ENCODE measurements at places on chromosomes 4 and X. TPM values are rescaled to one million over a fixed set of nuclear protein-coding genes. Genes with fewer than 3 reads are reported as not detected.

- peaks cover 5% of the 10 kb centered on the region for H3K4me1 ChIP-seq
- peak; percentile 41 for DNase-seq
- H3K4me3 ChIP-seq: no peak overlapping the region
- H3K27ac ChIP-seq: no peak overlapping the region
Observed at GRCh38 chrX:128816919-128817318, 706.4 kb downstream of the SMARCA1 start.

- no peaks in the 10 kb centered on the region for H3K27me3 ChIP-seq
- H3K36me3 ChIP-seq: peaks cover 12% of the 10 kb centered on the region
- H3K4me1 ChIP-seq: no peaks in the 10 kb centered on the region
- DNase-seq: no peak
- no peak overlapping the region for H3K4me3 ChIP-seq
Observed at GRCh38 chr4:113294908-113295307, 245.5 kb downstream of the ANK2 start.

DNA sequence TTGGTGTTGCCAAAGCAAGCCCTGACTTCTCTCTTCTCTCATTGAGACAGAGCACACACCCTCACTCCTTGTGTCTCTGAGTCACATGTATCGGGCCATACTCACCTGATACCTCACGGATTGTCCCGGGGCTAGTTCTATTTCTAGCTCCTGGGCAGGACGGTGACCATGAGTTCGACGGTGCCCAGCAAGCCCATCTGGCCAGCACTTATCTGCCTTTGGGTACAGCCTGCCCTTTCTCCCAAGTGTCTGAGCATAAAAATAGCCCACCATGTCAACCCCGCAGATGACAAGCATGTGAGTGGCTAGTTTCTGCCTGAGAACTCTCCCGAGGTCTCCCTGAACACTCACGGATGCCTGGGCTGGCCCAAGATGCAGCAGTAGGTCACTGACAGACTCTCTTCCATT, 158.5 kb downstream of the DHRSX start:
- H3K4me1 ChIP-seq: peaks cover 12% of the 10 kb centered on the region
- H3K27ac ChIP-seq: peak overlapping the region; percentile 94

- no peaks in the 10 kb centered on the region for H3K36me3 ChIP-seq
- H3K4me3 ChIP-seq: no peak overlapping the region
- no peaks in the 10 kb centered on the region for H3K27me3 ChIP-seq
Observed at GRCh38 chr4:101291198-101291597, 56.1 kb downstream of the PPP3CA start.

- H3K4me1 ChIP-seq: peaks cover 13% of the 10 kb centered on the region
- H3K27me3 ChIP-seq: no peaks in the 10 kb centered on the region
- no peak for DNase-seq
- H3K27ac ChIP-seq: no peak overlapping the region
- H3K4me3 ChIP-seq: no peak overlapping the region
Observed at GRCh38 chr4:11614426-11614825, 185.7 kb upstream of the HS3ST1 start.

- H3K27me3 ChIP-seq: no peaks in the 10 kb centered on the region
- no peaks in the 10 kb centered on the region for H3K4me1 ChIP-seq
- no peak overlapping the region for H3K27ac ChIP-seq
- no peak overlapping the region for H3K4me3 ChIP-seq
- H3K36me3 ChIP-seq: no peaks in the 10 kb centered on the region
- DNase-seq: no peak
Observed at GRCh38 chrX:71664889-71665491, 2.4 kb upstream of the LOC101059915 start.

DNA sequence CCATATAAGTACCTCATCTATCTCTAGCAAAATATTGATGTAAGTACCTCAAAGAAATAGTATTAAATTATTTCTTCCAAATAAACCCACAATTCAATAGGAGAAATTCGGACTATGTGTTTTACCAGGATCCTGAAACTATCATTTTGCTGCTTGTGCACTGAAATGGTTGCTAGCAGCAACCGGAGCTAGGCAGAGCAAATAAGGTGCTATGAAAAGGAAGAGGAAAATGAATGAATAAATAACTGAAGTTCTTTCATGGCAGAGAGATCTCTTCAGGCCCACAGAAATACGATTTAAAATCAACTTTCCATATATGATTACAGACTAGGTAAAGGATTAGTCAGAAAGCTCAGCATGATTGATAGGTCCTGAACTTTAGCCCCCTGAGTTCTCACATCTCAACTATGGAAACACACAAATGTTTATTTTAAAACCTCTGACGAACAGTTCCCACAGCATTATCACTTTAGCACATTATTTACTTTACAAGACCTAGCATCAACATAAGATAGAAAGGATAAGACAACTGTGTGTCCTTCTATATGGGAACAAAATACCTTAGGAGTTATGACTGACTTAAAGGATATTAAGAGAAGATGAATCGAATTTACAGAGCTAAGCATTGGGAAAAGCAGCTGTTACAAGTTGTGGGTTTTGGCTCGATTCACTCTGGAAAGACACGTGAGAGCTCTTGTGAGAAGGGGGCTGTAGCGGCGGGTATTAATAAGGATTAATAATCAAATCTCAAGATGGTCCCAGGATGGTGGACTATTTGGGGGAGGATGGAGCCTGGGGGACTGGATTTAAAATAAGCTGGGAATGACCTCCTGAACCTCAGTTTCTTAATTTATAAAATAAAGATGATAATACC, 104.3 kb downstream of the CORIN start:
- H3K4me1 ChIP-seq: peaks cover 51% of the 10 kb centered on the region
- H3K4me3 ChIP-seq: no peak overlapping the region
- no peaks in the 10 kb centered on the region for H3K36me3 ChIP-seq
- no peaks in the 10 kb centered on the region for H3K27me3 ChIP-seq

GRCh38 chrX:39946822-39947221, 150.9 kb downstream of the BCOR start:
- no peaks in the 10 kb centered on the region for H3K36me3 ChIP-seq
- peaks cover 8% of the 10 kb centered on the region for H3K4me1 ChIP-seq

- DNase-seq: no peak
- no peaks in the 10 kb centered on the region for H3K4me1 ChIP-seq
- H3K4me3 ChIP-seq: no peak overlapping the region
Observed at GRCh38 chr4:110799211-110799610, 176.3 kb upstream of the PITX2 start.

DNA sequence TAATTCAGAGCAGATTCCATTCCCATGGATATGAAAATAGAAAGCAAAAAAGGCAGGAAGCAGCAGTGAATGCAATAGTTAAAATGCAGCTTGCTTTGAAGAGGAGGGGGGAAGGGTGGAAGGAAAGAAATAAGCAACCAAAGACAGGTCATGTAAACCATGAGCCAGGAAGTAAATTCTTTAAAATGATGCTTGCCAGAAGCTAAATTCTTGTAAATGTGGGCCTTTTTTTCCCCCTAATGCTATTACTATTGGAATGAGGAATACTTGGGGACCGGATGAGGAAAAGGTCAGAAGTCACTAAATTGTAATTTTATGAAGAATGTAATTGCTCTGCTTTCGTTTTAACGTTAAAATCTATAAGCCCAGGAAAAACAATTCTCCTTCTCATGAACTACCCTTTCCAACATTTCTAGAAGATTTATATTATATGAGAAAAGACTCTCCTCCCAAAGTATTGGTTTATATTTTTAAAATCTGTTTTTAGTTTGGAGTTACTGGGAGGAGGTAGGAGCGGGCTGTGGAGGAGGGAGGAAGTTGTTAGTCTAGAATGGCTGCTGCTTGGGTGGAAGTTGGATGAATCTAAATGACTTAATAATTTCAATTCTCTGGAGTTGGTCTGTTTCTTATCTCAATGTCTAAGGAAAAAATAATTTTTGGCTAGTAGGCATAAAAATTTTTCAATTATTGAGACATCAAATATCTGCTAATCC, 77.6 kb upstream of the PCDH18 start:
- no peak for DNase-seq
- no peak overlapping the region for H3K27ac ChIP-seq
- no peak overlapping the region for H3K4me3 ChIP-seq
- no peaks in the 10 kb centered on the region for H3K27me3 ChIP-seq

GRCh38 chr4:141871086-141871770, 234.8 kb downstream of the IL15 start:
- peaks cover 25% of the 10 kb centered on the region for H3K4me1 ChIP-seq
- no peak overlapping the region for H3K27ac ChIP-seq
- no peak for DNase-seq
- H3K27me3 ChIP-seq: no peaks in the 10 kb centered on the region
- H3K36me3 ChIP-seq: no peaks in the 10 kb centered on the region

GRCh38 chrX:97685753-97686152, 802.0 kb downstream of the RPA4 start:
- H3K4me1 ChIP-seq: no peaks in the 10 kb centered on the region
- no peak overlapping the region for H3K27ac ChIP-seq
- no peak overlapping the region for H3K4me3 ChIP-seq
- peak; percentile 59 for DNase-seq
- no peaks in the 10 kb centered on the region for H3K27me3 ChIP-seq
- no peaks in the 10 kb centered on the region for H3K36me3 ChIP-seq

DNA sequence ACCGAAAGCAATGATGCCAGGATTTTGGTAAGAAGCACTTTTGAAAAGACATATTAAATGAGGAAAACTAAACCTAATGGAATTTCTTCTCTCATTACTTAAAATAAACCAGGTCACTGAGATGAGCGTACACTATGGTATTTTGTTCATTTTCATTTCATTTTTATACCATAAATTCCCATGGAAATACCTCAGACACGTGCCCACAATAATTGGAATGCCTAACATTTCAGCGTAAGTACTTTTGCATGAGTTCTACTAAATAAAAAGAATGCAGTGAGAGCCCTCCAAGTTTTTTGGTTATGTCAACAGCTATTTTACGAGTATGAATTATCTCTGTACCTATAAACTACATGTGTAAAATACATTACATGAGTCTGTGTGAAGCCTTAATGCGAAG, 3.2 kb downstream of the CAMK2D start:
- H3K4me3 ChIP-seq: peak overlapping the region; percentile 77
- H3K27ac ChIP-seq: no peak overlapping the region
- H3K36me3 ChIP-seq: no peaks in the 10 kb centered on the region

Gene MGARP
- polyA plus RNA-seq: 4.4 TPM

Gene MAGIX
- polyA plus RNA-seq: 10.0 TPM

Gene FGFBP2
- polyA plus RNA-seq: not detected

Gene CENPI
- polyA plus RNA-seq: 2.4 TPM

Gene MAGT1
- 54.3 TPM for polyA plus RNA-seq

Gene CXorf51B
- polyA plus RNA-seq: not detected
